ENCODE measurements at places on chromosomes 7 and 10.

GRCh38 chr10:128816726-128817125 lies 650.3 kb upstream of the MGMT start:
- no peak for DNase-seq

DNA sequence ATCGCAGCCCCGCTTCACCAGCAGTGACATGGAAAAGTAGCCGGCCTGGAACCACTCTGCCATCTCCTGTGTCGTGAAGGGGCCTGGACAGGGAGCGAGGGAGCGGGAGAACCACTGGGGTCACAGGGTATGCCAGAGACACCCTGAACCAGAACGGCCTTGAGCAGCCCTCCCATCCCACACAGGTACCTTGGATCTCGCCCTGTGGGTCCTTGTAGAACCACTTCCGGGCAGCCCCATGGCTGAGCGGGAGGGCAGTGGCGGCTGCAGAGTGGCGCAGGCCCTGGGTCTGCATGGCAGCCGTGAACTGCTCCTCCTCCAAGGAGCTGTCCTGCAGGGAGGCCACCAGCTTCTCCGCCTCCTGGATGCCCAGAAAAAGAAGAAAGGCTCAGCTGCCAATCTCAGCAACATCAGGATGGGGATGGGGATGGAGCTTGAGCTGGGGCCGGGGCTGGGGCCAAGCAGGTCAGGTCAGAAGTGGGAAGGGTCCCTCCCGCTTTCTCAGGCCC lies 9.5 kb downstream of the GIGYF1 start:
- DNase-seq = no peak

- DNase-seq = no peak
These were observed 306.9 kb downstream of the FRMD4A start for GRCh38 chr10:14023673-14024328.

- DNase-seq = no peak
These were observed 123.0 kb upstream of the SFMBT2 start for GRCh38 chr10:7533657-7534479.

DNA sequence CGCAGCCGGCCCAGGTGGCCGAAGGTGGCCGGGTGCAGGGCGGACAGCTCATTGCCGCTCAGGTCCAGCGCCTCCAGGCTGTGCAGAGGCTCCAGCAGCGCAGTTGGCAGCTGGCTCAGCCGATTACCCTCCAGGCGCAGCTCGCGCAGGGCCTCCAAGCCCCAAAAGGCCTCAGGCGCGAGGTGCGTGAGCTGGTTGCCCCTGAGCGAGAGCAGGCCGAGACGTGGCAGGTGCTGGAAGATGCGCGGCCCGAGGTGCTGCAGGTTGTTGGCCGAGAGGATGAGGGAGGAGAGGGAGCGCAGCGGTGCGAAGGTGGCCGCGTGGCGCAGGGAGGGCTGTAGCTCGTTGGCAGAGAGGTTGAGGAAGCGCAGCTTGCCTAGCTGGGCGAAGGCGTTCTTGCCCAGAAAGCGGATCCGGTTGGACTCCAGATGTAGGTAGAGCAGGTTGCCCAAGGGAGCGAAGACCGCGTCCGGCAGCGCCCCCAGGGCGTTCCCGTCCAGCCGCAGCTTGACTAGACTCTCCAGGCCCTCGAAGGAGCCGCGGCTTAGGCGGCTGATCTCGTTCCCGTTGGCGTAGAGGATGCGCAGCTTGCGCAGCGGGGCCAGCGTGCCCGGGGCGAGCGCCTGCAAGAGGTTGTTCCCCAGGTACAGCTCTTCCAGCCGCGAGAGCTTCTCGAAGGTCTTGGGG lies 923 bp downstream of the TRIL start:
- DNase-seq = peak; percentile 25

- peak; percentile 25 for DNase-seq
These were observed 52.7 kb upstream of the SLC29A3 start for GRCh38 chr10:71266147-71266917.

- DNase-seq = no peak
These were observed 59.3 kb upstream of the NMT2 start for GRCh38 chr10:15227611-15228372.

DNA sequence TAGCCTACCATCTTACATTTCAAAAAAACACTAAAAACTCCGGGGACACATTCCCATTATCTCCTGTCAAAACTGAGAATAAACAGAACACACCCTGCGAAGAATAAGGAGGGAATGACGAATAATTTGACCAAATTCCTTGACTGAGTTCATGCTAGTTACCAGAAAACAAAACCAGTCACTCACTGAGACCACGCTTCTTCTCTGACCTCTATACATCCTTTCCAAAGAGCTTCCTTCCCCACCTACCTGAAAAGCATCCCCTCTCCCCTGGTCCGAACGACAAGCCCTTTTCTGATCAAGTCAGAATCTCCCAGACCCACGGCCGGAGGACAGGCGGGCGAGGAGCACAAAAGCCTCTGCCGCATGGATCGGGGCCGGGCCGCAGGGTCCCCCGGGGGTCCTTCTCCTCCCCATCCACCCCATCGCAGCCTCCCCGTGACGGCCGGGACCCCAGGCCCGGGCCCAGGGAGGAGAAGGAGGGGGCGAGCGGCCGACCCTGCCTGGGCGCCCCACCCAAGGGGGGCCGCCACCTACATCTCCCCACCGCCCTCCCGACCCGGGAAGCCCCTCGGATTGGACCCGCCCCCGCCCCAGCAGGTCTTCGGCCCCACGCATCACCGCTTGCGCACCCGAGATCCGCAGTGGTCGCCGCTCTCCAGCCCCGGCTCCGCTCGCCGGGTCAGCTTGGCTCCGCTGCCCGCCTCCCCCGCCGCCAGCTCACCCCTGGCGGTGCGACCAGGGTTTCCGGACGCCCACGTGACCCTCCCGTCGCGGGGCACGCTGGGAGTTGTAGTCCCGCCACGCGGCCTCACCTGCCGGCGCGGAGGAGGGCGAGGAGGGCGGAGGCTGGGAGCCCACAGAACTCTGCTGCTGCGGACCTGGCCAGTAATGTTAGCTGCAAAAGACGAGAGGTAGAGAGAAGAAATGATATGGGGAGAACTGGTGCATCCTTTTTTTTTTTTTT lies at the start of gene SLC37A3:
SLC37A3 (minus strand) TSS at position 747 of the 967 bp plus-strand sequence. CDS start 16,004 bp downstream, outside the sequence.
- peak; percentile 87 for DNase-seq
